ENCODE measurements at places on chromosomes 2 and 18.

DNA sequence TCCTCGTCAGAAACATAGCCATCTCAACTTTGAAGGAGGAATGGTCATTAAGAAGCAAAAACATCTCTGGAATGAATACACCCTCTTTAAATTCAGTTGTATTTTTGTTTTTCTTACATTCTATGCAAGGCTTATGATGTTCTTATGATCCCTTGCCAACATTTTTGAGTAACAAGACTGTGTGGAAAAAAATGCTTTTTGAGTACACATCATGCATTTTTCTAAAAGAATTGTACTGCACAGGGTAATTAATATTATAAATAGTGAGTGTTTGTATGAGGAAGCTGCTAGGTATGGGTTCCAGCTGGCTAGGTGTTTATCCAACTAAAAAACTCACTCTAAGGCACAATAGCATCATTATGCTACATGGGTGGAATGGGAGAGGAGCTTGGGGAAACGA, 59.0 kb upstream of the SPATS2L start:
- no peak for DNase-seq

GRCh38 chr2:27771202-27771547, 344 bp upstream of the MRPL33 start:
- no peak for DNase-seq

GRCh38 chr18:61635901-61636528, 256.8 kb downstream of the RNF152 start:
- DNase-seq = peak; percentile 47

DNA sequence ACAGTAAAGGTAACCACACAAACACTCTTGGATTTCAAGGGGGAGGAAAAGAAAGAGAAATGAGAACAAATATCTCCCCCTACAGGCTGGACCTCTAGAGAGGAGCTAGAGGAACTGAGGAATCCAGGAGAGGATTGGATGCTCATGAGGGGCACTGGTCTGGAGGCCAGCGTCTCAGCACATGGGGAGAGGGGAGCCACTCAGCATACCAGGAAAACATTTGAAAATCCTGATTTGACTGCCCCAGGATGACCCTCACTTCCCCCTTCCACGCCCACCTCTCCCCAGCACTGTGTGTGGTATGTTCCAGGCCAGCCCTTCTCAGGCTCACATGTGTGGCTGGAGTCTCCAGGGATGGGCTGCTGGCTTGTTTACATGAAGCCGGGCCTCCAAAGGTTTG, 396.8 kb upstream of the ID2 start:
- DNase-seq = peak; percentile 59

DNA sequence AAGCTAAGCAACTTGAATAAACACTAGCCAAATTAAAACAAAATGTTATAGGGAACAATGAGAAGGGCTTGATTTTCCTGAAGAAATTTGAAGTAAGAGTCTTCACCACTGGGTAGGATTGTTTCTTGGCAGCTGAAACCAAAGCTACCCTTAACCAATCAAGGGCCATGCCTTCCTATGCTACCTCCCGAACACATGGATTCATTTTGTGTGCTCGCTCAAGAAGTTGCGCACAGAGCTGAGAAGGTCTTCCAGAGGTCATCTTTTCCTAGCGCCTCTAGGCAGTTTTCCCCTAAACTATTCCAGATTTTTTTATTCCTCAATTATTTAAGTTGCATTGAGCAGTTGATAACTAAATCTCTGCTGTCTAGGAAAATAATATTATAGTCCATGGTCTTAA, 264.6 kb downstream of the RBM43 start:
- DNase-seq = no peak

DNA sequence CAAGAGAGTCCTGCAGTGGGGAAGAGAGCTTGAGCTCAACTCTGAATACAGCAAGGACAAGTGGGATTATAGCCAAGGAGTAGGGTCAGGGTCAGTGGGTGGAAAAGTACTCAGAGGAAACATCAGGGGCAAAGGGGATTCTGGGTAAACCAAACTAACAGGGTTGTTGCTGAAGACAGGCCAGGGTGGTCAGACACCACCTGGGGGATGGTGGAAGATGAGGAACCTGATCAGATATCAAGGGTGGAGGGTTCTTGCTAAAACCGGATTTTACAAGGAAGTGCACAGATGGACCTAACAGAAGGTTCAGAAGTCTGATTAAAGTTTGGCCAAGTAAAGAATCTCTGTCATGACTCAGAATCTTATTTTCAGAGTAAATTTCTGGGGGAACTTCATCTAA, 16.5 kb downstream of the OSBPL1A start:
- no peak for DNase-seq

DNA sequence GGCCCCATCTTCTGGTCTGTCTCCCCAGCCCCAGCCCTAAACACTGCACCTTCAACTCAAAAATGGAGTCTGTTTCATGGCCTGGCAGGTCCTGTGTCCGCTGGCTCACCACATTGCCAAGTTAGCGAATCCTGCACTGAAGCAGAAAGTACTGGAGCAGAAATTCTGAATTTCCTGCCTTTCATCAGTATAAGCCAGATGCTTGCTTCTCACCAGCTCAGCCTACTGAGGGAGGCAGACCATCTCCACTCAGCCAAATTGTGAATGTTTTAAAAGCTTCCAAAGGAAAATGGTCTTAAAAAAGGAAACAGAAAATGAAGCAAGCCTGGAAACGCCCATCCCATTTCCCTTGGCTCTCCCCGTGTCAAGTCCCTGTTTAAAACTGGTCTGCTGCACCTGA, 157.8 kb downstream of the C1D start:
- DNase-seq = no peak

GRCh38 chr2:6957910-6958615, 40.9 kb downstream of the RNF144A start:
- no peak for DNase-seq

DNA sequence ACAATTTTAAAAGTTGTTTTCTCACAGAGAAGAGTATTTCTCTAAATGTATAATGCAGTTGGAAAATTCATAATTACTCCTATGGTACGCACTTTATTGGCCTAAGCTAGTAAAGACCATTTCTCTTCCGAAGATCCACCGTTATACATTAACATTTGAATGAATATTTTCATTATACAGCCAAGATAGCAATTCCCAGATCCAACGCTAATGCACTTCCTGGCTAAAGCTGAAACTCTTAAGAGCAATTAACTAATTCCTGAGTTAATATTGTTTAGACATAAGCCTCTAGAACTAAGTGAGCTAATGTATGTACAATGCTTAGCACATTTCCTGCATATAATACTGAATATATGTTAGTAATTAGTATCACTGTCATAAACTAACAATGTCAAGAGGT, 56.2 kb downstream of the PDK1 start:
- DNase-seq = no peak

DNA sequence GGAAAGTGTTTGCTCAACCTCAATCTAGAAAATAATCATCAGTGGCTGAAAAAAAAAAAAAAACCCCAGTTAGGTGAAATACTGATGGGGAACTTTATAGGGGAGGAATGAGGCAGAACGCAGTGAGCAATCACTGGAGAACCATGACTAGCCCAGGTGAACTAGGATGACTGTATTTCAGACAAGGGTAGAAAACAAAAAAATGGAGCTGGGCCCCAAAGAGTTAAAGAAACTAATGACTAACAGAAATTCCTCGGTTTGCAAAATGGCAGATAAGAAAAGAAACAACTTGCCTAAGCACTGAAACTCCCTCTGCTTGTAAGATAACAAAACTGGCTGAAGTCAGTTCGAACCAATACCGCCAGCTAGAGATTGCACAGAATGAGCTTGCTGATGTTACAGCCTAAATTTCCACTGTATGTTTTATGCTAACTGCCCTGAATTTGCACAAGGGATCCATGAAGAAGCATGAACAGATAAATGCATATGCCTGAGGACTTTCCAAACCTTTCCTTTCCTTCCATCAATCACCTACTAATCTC, 245.9 kb downstream of the METTL4 start:
- DNase-seq = no peak

DNA sequence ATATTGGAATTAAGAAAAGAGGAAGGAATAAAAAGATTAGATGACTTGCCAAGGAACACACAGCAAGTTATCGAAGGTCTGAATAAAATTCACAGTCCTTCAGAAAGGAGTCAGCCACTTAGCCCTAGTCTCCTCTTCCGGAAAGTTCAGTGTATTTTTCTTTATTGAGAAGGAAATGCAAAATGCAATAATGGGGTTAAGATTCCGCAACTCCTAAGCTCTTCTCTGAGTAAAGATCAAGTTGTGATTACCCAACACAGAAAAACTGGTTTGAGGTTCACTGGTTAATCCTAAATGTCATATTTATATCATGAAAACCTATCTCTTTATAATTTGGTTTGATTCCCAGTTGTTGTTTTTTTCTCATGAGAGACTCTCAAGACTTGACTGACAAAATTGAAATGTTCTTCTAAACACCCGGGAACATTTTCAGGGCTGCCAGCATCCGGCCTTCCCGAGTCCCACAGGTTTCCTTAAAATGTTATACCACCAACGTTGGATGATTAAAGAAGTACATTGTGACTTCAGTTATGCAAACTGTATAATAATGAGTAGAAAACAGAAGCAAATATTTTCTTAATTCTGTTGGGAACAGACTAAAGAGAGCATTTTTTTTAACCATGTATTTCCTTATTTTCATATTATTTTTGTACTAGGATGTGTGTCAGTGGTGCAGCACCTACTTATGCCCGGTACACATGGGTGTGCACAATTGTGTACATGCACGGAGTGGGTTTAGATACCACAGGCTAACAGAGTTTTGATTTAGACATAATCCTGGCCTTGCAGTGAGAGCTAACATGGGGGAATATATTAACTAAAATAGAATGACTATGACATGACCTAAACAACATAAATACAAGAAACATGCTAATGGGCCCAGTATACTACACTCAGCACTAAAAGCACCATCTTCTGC, 100.2 kb downstream of the STK39 start:
- DNase-seq = no peak

- DNase-seq = no peak
Observed at GRCh38 chr2:186348200-186348599, 137.9 kb upstream of the ZC3H15 start.

GRCh38 chr2:196336207-196336606, 164.8 kb upstream of the STK17B start:
- no peak for DNase-seq

DNA sequence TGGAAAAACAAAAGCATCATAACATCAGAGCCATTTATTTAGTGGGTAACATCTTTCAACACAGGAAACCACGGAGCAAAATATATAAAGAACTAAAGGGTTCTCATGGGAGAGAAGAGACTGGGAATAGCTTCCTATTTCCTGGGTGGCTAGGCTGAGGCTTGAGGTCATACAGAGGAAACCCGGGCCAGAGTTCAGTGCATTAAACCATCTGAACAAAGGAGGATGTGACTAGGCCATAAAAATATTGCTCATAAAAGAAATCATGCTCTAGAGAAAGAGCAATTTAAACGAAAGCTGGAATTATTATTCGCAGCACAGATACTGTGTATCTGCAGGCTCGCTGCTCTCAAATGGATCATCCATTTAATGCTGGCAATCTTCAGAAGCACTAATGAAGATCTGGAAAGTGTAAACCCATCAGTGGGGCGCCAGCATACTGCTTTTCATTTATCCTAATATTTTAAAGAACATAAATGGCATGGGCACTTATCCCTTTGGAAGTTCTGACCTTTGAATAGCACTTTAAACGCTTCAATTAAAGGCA, 83.3 kb downstream of the GALNT14 start:
- DNase-seq = no peak

DNA sequence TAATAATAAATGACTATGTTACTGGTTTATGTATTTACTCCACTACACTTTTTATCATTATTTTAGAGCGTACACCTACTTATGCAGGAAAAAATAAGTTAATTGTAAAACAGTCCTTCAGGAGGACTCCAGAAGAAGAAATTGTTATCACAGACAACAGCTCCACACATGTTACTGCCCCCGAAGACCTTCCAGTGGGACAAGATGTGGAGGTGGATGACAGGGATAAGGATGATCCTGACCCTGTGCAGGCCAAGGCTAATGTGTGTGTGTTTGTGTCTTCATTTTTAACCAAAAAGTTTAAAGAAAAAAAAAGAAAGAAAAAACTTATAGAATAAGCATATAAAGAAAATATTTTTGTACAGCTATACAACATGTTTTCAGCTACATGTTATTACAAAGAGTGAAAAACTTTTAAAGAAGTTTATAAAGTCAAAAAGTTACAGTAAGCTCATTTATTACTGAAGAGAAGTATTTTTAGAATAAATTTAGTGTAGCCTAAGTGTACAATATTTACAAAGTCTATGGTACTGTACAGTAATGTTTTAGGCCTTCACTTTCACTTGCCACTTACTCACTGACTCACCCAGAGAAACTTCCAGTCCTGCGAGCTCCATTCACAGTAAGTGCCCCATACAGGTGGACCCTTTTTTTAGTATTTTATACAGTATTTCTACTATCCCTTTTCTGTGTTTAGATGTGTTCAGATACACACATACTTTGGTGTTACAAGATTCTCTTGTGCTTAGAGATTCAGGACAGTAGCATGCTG, 7.5 kb downstream of the TGFBRAP1 start:
- no peak for DNase-seq

DNA sequence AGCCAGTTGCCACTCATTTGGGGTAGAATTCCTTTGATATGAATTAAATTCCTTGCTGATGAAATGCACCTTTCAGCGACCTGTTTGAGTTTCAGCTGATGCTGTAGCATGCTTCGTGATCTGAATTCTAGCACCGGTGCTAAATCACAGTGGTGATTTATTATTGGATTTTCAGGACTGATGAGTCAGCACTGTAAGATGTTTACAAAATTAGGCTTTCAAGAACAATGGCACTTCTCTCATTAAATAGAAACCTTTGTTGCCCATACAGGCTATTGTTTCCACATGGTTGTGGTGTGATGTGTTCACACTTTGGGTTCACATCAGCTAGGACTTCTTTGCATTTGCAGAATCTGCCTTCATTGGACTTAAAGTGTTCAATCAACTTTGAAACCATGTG, 687.7 kb downstream of the ARHGAP15 start:
- DNase-seq = no peak

DNA sequence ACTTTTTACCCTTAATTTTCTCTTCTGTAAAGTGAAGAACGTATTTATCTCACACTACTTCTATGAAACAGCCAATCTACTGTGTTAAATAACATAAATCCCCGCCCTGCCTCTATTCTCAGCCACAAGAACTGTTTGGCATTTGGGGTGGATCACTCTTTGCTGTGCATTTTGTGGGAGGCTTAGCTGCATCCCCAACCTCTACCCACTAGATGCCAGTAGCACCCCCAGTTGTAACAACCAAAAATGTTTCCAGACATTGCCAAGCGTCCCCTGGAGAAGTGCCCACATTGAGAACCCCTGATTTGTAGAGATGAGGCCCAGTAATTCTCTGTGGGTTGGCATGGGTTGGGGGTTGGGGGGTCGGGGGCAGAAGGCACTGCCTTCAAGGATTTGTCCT, 94.7 kb upstream of the BOD1L2 start:
- DNase-seq = peak; percentile 12

DNA sequence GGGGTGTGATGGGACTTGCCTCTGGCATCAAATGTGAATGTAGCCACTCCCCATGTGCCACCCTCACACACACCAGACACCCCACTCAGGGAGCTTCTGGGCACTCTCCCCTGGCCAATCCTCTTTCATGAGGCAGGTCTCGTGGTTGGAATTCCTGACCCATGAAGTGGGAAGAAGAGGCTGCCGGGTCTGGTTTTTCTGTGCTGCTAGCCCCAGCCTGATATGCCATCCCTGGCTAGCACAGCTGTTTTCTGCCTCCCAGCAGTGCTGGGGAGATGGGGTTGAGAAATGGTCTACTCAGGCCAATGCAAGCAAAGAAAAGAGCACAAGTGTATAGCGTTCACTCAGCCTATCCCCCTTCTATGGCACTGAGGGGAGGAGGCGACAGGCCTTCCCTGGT, 1.2 kb upstream of the C2orf72 start:
- DNase-seq = no peak

GRCh38 chr2:152427902-152428301, 92.9 kb downstream of the FMNL2 start:
- DNase-seq = no peak

Data from NB4 (cell line).